ENCODE measurements at places on chromosomes 13 and 19. TPM values are rescaled to one million over a fixed set of nuclear protein-coding genes. Genes with fewer than 3 reads are reported as not detected.

Gene GPC5
- total RNA-seq, result not detected

Gene IZUMO1
- 56.0 TPM for total RNA-seq

Gene ZNF284
- 1.1 TPM for total RNA-seq

Gene ZNF543
- 4.7 TPM for total RNA-seq

Gene IL4I1
- 0.88 TPM for total RNA-seq

Gene VMAC
- total RNA-seq, result 5.2 TPM

Gene ELL
- 5.9 TPM for total RNA-seq

Gene ATXN8OS
- total RNA-seq, result not detected

Gene HCST
- total RNA-seq, result not detected

Gene ZNF177
- 3.1 TPM for total RNA-seq

Gene ADGRE3
- total RNA-seq, result not detected

Gene ZNF793
- total RNA-seq, result 2.4 TPM

Gene SULT2A1
- total RNA-seq, result not detected

Gene STX10
- 50.3 TPM for total RNA-seq

Gene SPTBN4
- 0.92 TPM for total RNA-seq

Gene ZNF841
- total RNA-seq, result 16.4 TPM

Gene GIPR
- 0.44 TPM for total RNA-seq

Gene NUP58
- 44.3 TPM for total RNA-seq

Data from esophagus squamous epithelium (tissue), 5 donors.